ENCODE measurements at places on chromosomes 11 and 22.
A peak's percentile ranks its signal among the peaks of the same experiment; 100 is the strongest.

GRCh38 chr11:8381871-8382396 is 118.3 kb upstream of the LMO1 start:
- no peak for DNase-seq

GRCh38 chr11:17394743-17395390 is 6.4 kb upstream of the KCNJ11 start:
- no peak for DNase-seq

GRCh38 chr22:50523806-50524675 is 1.4 kb downstream of the SCO2 start:
- no peak for DNase-seq

- DNase-seq: no peak
Observed at GRCh38 chr11:103556171-103556570, 446.9 kb downstream of the DYNC2H1 start.

- no peak for DNase-seq
Observed at GRCh38 chr22:27720860-27721259, 80.7 kb downstream of the MN1 start.

- no peak for DNase-seq
Observed at GRCh38 chr22:25672289-25673084, 69.5 kb upstream of the MYO18B start.

- DNase-seq: peak; percentile 48
Observed at GRCh38 chr11:73376803-73377629, 817 bp downstream of the RELT start.

GRCh38 chr11:43576803-43577521 is 103.6 kb upstream of the HSD17B12 start:
- DNase-seq: no peak

- no peak for DNase-seq
Observed at GRCh38 chr11:103610435-103610834, 426.0 kb upstream of the DDI1 start.

GRCh38 chr11:24131698-24132097 is 365.2 kb upstream of the LUZP2 start:
- no peak for DNase-seq

GRCh38 chr22:42930810-42931420 is 73.8 kb upstream of the ARFGAP3 start:
- DNase-seq: no peak

DNA sequence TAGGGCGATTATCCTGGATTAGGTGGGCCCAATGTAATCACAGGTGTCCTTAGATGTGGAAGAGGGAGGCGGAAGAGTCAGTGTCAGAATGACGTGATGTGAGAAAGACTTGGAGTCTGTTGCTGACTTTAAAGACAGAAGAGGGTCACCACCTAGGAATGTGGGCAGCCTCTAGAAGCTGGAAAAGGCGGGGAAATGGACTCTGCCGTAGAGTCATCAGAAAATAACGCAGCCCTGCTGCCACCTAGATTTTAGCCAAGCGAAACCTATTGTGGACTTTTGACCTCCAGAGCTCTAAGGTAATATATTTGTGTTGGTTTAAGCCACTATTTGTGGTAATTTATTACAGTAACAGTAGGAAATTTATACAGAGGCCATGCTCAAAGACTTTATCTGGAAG is 4.8 kb downstream of the DDX10 start:
- DNase-seq: no peak

DNA sequence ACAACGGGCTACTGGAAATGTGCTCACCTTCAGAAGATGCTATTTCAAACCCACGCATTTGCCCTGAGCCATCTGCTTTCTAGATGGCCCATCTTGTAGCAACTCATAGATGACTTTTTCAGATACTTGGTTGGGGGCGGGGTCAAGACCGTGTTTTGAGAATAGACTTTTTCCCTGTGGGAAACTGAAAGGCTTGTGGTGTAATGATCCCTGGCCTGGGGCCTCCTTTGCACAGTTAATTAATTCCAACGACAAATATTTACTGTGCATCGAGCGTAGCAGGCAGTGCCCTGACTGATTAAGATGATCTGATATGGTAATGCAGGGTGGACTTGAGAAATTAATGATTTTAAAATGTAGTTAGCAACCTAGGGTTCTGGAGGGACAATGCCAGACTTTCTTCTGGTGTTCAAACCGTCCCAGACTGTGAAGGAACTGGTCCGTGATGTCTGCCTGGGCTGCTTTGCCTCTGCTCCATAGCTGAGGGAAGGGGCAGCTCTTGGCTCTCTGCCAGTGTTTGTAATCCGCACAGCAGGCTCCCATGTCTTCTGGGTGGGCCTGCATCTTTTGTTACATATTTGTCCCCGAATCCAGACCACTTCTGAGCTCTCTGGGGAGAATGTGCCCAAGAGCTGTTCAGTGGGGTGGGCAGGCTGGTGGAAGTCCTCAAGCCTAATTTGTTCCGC is 84.8 kb downstream of the ADAMTS15 start:
- no peak for DNase-seq

GRCh38 chr11:64745521-64746328 is 1.8 kb upstream of the RASGRP2 start:
- peak; percentile 67 for DNase-seq

DNA sequence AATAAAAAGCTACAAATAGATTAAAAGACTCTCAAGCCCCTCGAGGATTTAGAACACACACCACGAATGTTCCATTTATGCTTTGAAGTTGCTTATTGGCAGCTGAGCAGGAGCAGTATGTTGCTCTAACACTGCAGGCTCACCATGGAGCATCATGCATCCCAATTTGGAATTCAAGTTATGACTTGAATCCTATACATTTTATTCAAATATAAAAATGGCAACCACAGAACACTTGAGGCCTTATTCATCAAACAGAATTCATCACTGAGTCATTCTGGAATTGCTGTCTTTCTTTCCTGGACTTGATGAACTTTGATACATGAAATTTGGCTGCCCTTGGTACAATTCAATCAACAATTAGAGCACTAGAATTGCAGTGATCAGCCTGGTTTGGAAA is 24.5 kb upstream of the BLID start:
- DNase-seq: no peak

DNA sequence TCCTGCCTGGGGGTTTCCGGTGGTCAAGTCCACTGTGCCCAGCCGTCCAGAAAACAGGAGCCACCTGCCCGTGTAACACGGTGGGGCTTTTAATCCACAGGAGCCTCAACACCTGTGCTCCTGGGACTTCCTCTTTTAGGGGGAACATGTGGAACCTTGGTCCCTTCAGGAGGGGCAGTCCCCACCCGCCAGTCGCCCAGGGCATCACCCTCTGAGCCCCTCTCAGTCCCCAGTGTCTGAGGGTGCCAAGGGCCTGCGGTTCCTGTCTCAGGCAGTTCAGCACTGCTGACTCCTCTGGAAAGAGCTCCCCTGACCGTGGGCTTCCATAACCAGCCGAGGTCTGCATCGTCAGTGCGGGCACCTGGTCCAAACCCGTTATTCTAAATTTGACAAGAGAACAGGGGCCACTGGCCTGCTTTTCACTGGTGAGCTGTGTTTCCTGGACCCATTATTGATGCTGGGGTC is 15.8 kb downstream of the KRTAP5-5 start:
- DNase-seq: no peak

GRCh38 chr22:40196628-40197360 is 19.1 kb downstream of the TNRC6B start:
- DNase-seq: peak; percentile 57

GRCh38 chr22:45092644-45093043 is 71.1 kb upstream of the NUP50 start:
- no peak for DNase-seq

DNA sequence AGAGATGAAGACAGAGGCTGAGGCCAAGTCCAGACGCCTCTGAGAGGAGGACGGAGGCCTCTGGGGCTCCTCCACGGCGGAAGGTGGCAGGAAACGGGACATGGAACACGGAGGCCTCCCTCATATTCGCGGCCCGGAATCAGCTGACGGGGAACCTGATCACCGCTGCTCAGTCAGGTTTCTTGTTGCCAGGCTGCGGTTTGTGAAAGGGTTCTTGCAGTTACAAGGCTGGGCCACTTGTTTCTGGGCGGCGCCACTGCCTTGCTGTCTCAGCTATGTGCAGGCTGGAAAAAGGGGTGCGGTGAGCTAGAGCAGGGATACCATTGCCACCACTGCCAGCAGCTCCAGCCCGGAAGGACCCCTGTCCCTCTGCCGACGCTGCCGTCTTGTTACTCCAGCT is 10.0 kb upstream of the MMP1 start:
- DNase-seq: no peak

DNA sequence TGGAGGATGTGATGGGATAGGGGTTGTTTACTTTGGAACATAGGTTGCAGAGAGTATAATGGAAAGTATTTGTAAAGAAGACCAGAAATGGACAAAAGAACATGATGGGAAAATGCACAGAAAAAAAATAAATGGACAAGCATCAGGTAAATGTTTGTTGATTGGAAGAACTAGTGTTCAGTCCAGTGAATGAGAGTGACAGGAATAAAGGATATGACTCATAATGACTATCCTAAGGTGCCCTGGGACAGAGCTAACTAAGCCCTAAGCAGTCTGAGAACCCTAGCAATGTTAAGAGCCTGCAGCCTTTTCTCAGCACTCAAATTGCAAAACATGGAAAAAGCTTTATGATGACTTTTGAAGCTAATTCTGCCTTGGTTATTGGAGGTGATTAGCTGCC is 732.8 kb upstream of the ANO5 start:
- no peak for DNase-seq

- DNase-seq: no peak
Observed at GRCh38 chr22:45895436-45896152, 81.4 kb downstream of the WNT7B start.

- DNase-seq: no peak
Observed at GRCh38 chr22:31148953-31149627, 8.8 kb upstream of the PLA2G3 start.

- DNase-seq: no peak
Observed at GRCh38 chr11:123137431-123138224, 57.4 kb downstream of the CLMP start.

DNA sequence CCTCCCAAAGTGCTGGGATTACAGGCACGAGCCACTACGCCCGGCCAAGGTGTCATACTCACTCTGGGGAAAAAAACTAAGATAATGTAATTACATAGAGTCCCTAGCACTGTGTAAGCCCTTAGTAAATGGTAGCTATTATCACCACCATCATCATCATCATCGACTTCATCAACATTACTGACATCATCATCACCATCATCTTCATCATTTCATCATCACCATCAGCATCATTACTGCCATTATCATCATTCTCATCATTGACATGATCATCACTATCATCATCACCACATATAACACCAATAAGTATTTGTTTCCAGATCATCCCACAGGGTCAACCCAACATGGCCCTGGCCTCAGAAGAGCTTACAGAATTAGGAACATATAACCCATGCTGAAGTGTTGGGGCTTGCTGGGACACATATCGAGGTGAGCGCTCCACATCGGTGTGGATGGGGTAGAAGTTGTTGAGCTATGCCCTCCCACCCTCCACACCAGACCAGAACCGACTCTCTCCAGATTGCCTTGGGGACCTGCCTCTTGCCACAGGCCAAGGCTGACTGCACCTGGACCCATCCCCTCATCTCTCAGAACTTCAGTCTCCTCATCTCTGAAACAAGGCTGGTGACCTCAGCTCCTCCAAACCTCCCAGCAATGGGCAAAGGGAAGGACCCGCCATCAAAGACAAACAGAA is 14.7 kb upstream of the CD5 start:
- DNase-seq: no peak

DNA sequence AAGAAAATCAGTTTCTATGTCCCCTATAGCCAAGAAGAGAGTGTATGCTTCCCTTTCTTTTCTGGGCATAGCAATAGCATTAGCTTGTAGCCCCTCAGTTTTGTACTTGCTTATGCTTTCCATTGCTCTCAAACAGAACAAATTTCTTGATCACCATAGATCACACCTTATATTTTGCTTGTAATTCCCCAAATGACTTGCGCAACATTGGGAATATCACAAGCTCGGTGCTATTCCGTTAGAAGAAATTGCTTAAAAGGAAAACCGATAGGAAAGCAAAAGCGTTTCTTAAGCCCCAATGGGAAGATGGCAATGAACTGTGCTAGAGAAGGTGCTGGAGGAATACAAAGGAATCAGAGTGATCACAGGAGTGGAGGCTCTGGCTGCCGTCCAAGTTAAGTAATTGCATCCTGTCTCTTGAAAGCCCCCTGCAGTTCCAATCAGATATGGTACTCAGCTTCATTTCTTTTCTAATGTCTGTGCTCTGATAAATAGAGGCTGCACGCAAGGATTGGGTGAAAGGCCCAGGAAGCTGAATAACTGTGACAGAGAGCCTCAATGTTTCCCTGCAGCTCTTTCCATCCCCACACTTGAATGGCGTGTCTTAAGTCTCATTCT is 182.1 kb upstream of the KIRREL3 start:
- DNase-seq: no peak

DNA sequence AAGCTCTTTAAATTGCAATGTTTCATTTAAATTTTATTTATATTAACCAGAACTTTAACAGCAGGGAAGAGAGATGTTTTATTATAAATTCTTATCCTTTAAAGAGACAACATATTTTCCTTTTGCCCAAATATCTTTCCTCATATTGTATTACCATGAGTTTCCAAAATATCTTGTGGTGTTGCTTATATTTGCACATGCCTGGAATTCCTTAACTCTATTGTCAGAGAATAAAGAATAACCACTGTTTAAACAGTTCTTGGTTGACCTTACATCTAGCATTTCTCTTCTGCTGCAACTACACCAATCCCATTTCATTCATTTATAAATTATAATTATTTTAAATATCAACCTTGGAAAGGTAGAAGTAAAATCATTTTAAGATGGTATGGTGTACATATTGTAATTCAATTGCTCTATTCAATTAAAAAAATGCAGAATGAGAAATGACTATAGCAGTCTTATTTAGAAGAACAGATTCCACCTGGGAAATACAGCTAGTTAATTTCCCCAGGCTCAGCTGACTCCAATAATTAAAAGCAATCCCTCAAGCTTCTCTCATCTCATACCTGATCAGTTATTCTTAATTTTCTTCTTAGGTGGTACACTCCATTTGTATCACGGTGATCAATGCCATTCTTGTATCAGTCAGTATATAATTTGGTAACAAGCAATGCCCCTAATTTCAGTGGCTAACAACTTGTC is 923.3 kb downstream of the KCNA4 start:
- no peak for DNase-seq

DNA sequence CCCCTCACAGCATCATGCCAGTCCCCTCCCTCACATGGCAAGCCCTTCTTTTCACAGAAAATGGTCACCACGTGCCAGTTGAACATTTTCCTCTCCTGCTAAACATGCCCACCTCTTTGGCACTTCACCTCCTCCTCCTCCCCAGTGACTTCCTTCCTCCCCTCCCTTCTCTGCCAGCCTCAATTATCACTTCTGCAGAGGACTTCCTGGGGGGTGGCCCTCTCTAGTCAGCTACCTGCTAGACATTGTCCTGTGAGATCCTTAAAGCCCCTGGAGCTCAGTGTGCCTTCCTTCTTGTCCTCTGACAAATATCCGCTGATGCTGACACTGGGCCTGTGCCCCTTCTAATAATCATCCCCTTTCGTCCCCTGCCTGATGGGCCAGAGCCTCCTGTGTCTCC is 43.2 kb upstream of the E2F8 start:
- no peak for DNase-seq

- no peak for DNase-seq
Observed at GRCh38 chr11:124892146-124892545, 5.5 kb downstream of the ROBO4 start.

GRCh38 chr11:107307991-107308390 is 149.6 kb downstream of the CWF19L2 start:
- DNase-seq: no peak

- no peak for DNase-seq
Observed at GRCh38 chr11:18699848-18700261, 1.3 kb downstream of the TMEM86A start.
